ENCODE measurements at places on chromosomes 3 and 15.

GRCh38 chr3:46338840-46339239, 15.1 kb upstream of the CCR2 start:
- DNase-seq, result no peak

- DNase-seq, result peak; percentile 98
Measured at GRCh38 chr15:101167753-101168462, 83.9 kb downstream of the CHSY1 start.

DNA sequence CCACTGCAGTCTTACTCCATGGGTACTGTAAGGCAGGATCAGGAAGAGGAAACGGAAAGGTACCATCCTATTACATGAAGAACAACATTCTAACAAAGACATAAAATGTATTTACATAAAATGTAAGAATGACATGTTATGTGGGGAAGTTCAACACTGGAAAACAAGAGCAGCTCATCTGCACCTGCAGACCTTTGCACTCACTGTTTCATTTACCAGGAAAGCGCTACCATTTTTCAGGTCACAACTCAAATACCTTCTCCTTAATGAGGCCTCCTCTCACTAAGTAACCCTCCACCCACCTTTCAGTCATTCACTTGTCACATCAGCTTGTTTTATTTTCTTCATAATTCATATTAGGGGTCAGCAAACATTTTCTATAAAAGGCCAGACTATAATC, 2.6 kb downstream of the TMCC1 start:
- DNase-seq, result no peak

DNA sequence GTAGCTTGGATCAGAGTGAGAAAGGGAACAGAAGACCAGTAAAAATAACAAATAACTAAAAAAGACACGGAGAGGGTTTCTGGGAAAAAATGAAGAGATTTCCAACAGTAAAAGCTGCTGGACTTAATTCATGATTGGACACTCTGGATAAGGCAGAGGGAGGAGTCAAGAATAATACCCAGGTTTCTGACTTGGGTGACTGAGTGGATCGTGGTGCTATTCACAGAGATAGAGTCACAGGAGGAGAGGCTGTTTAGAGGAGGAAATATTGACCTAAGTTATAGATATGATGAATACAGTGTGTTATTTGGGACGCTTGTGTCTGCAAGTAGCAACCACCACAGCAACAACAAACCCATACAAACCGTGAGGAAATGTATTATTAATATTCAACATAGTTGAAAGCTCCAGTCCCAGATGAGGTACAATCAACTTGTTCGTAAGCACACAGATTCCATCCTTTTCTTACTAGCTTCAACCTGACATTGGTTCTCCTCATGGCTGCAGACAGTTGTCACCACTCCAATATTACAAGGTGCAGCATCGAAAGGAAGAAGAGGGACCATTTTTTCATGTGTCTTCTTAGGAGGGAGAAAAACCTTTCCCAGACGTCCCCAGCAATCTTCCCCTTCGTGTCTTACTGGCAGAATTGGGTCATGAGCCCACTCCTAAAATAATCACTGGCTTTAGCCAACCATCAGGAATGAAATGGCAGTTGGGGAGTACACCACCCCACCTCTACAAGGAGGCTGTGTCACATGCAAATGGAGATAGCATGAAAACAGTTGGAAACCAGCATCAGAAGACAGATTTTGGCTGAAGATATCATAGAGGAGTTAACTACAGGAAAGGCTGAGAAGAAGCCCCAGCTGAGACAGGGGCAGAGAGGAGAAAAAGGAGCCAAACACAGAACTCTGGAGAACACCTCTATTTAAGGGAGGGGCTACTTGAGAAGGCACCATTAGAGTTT, 387.8 kb downstream of the SHQ1 start:
- peak; percentile 97 for DNase-seq

- DNase-seq, result no peak
Measured at GRCh38 chr3:27354161-27354560, 15.0 kb downstream of the NEK10 start.
